ENCODE measurements at places on chromosomes 7 and 10.

DNA sequence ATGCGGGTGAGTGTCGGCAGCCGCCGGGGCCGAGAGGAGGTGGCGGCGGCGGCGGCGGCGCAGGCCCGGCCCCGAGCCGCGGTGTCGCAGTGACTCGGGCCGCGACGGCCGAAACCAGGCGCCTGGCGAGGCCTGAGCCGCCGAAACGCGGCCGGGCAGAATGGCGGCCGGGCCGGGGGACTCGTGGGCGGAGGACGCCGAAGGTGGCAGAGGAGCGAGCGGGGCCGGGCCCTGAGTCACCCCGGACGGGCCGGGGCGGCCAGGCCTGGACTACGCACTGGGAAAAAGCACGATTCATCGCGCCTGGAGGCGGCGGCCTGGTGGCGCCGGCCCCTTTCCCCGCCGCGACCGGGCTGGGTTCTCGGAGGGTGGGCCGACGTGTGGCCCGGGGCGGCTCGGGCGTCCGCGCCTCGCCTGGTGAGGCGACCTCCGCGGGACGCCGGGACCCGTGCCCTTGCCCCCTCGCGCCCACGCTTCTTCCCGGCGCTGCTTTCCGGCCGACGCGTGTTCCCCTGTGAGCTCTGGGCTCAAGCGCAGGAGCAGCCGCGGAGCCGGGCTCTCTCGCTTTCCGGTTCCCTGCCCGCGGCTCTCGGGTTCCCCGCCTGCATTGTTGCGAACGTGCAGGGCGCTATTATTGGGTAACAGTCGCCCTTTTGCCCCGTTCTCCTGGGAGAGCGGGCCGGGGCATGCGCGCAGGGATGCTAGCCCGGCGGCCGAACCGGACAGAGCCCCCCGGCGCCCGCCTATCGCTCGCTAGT is 500 bp downstream of the CUL1 start:
- peak; percentile 36 for DNase-seq

GRCh38 chr10:78831461-78831860 is 237.3 kb upstream of the ZMIZ1 start:
- DNase-seq: no peak

GRCh38 chr7:65955718-65956117 is 26.3 kb downstream of the GUSB start:
- no peak for DNase-seq

- no peak for DNase-seq
Observed at GRCh38 chr7:16780596-16780995, 24.2 kb downstream of the AGR2 start.

DNA sequence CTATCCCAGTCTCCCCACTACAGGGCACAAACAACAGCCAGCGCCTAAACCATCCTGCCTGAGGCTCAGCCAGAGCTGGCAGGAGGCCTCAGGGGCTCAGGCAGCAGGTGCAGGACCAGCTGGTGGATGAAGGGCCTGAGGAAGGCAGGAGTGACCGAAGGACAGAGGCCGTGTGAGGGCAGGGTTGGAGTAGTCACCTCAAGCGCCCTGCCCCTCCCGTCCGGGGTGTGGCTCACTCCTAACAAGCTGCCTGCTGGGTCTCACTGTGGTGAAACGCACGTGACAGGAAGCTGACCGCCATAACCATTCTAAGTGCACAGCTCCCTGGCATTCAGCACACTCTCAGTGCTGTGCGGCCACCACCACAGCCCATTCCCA is 281.1 kb downstream of the ELFN1 start:
- DNase-seq: no peak

- DNase-seq: no peak
Observed at GRCh38 chr10:20855398-20856038, 41.6 kb downstream of the NEBL start.

DNA sequence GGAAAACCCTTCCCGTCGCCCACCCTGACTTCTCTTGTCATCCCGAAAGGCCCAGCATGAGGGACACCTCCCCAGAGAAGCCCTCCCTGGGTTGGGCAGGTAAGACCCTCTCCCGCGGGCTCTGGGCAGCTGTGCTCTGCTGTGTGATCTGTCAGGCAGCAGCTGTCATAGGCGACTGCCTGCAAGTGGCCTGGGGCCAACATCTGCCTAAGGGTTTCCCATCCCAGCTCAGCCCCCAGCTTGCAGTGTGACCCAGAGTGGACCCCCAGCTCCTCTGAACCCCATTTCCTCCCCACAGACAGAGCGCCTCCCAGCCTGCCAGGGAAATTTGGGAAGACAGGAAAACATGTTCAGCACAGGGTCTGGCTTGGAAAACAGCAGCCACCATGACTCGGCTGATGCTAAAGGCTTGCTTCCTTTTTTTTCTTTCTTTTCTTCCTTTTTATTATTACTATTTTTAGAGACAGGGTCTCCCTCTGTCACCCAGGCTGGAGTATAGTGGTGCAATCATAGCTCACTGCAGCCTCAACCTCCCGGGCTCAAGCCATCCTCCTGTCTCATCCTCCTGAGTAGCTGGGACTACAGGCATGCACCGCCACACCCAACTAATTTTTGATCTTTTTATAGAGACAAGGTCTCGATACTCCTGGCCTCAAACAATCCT is 18.3 kb upstream of the TNRC18 start:
- DNase-seq: no peak

GRCh38 chr7:1255817-1256340 is 23.2 kb downstream of the UNCX start:
- DNase-seq: no peak

GRCh38 chr10:58435297-58435985 is 50.2 kb downstream of the TFAM start:
- peak; percentile 21 for DNase-seq

- no peak for DNase-seq
Observed at GRCh38 chr10:119270762-119271366, 63.5 kb downstream of the GRK5 start.

DNA sequence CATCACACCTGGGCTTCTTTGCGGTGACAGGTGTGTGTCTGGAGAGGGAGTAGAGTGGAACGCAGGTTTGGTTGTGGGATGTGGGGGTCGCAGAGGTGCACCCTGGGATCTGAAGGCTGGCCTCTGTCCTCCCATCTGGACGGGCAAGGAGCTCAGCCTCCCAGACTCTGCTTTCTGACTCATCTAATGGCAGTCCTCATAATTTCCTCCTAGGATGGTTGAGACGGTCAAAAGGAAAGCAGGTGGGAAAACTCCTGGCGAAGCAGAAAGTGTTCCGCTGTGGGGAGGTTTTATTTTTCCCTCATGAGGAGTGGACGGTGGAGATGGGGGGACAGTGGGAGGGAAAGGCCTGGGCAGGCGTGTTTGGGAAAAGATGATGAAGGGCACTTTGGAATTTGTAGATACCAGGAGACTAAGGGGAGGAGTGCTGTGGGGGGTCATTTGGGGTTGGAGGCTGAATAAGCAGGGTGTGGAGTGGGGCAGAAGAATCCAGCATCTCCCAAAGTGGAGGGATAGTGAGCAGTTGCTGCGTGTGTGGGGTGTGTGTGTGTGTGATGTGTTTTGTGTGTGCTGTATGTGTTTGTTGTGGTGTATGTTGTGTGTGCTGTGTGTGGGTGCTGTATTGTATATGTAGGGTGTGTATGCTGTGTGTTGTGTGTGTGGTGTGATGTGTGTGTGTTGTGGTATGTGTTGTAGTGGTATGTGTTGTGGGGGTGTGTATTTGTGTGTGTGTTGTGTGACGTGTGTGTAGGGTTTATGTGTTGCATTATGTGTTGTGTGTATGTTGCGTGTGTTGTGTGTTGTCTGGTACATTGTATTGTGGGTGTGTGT is 97.2 kb upstream of the PODXL start:
- DNase-seq: no peak

GRCh38 chr7:151702961-151703360 is 174.0 kb downstream of the PRKAG2 start:
- no peak for DNase-seq

DNA sequence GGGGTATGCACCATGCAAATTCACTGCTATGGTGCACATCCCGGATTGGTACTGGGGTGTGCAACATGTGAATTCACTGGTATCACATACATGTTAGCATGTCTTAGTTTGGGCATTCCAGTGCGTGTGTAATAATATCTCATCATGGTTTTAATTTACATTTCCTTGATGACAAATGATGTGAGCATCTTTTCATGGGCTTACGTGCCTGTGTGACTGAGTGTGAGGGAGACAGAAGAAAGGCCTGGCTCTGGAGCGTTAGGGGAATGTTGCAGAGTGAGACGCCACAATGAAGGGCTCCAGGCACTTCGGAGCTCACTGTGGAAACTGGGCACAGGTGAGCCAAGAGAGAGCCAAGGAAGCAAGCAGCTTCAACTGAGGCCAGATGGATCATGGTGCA is 162.6 kb downstream of the UBE2H start:
- DNase-seq: no peak

DNA sequence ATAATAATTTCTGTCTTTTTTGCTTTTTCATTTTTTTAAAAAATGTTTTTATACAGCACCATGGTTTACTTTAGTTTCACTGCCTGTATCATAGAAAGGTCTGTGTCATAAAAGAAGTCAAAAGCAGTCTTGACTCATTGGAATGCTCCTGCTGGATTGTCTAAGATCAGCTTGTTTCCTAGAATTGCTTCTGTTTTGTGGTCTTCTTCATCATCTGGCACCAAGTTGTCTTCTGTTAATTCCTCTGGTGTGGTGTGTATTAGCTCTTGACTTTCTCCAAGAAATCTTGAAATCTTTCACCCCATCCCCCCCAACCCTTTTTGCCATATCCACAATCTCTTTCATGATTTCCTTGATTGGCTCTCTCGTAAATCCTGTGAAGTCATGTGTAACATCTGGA is 250.3 kb upstream of the CXCL12 start:
- DNase-seq: no peak

GRCh38 chr10:78542521-78542920 is 508.9 kb downstream of the RPS24 start:
- DNase-seq: no peak

DNA sequence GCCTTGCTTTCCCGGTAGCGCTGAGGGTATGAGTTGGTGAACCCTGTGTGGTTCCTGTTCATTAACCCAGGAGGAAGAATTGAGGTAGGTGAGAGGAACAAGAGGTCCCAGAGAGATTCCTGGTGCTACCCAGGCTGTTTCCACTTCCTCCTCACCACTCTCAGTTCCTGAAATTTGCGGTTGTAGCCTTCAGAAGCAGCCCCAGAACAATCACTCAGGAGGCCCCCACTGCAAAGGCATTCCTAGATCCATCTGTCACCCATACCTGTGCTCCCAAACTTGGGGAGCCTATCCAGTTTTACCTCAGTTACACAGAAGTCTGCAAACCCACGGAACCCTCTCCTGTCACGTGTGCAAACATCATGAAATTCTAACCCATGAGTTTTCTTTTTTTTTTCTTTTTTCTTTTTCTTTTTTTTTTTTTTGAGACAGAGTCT is 9.0 kb upstream of the PIP4K2A start:
- DNase-seq: no peak

- no peak for DNase-seq
Observed at GRCh38 chr10:21363092-21363730, 162.3 kb downstream of the SKIDA1 start.

GRCh38 chr7:40845943-40846342 is 711.1 kb downstream of the SUGCT start:
- no peak for DNase-seq

GRCh38 chr10:1548596-1548995 is 188.7 kb downstream of the ADARB2 start:
- no peak for DNase-seq

DNA sequence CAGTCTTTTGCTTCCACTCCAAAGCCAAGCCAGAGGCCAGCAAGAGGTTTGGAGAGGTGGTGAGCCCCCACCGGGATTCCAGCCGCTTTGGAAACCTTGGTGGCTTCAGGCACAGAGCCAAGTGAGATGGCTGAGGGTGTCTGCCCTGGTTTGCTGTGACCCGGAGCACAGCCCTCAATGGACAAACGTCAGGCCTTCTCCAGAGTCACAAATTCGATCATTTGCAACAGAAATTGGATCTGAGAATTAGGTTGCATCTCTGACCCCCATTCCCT is 885 bp upstream of the NKX1-2 start:
- DNase-seq: no peak

GRCh38 chr10:123061865-123062264 is 53.1 kb downstream of the ACADSB start:
- no peak for DNase-seq

GRCh38 chr10:119520283-119520682 is 22.2 kb downstream of the RGS10 start:
- DNase-seq: no peak

GRCh38 chr7:158432369-158433341 is 155.0 kb downstream of the PTPRN2 start:
- no peak for DNase-seq

- DNase-seq: no peak
Observed at GRCh38 chr10:3682745-3683144, 102.3 kb downstream of the KLF6 start.

- peak; percentile 60 for DNase-seq
Observed at GRCh38 chr7:128708824-128709223, 30.3 kb upstream of the CALU start.

- no peak for DNase-seq
Observed at GRCh38 chr7:105454095-105454747, 65.5 kb upstream of the SRPK2 start.

- peak; percentile 12 for DNase-seq
Observed at GRCh38 chr7:79176859-79177477, 276.5 kb downstream of the MAGI2 start.

- DNase-seq: no peak
Observed at GRCh38 chr7:36202398-36202797, 49.3 kb downstream of the EEPD1 start.

Measured in iPS-NIHi11 (cell line).